ENCODE measurements at places on chromosomes 1 and 21. TPM values are rescaled to one million over a fixed set of nuclear protein-coding genes. Genes with fewer than 3 reads are reported as not detected.
A peak's percentile ranks its signal among the peaks of the same experiment; 100 is the strongest.

GRCh38 chr1:30318413-30318812 lies 405.0 kb downstream of the MATN1 start:
- no peak for DNase-seq

DNA sequence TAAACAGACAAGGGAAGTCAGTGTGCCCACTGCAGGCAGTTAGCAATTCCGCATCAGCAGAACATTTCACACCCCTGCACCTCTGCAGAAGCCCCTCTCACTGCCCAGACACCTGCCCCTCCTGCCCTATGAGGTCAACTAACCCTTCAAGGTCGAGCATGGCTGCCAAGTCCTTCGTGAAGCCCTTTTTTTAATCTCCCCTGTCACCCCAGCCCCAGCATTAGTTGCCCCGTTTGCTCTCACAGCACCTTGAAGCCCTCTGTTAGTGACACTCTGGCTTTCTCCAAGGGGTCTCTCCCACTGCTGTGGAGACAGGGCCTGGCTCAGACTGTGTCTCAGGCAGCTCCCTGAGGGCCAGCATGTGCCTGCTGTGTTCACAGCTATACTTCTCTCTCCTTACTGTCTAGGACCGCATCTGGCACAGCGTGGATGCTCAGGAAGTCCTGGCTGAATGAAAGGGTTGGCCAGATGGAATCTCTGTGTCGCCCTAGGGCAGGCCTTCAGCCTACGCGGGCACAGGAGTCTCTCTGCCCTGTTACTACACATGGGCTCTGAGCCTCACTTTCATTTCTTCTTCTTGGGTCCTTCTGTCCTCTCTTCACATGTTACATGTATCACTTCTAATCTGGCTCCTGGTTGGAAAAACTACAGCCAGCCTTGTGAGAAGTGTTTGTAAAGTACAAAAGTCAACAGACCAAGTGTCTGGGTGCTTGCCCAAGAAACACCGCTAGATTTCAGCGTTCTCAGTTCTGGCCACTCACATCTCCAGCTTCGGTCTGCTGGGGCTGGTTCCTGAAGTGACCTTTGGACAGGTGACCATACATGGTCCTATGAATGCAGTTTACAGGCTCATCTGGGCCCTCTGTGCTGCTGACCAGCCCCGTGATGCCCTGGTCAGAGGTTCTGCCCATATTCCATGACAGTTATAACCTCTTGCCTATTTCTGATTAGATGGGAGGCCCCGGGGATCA lies 19.7 kb downstream of the SLC2A1 start:
- DNase-seq, result no peak

- no peak for DNase-seq
Measured at GRCh38 chr1:20058531-20058930, 11.5 kb upstream of the PLA2G5 start.

- no peak for DNase-seq
Measured at GRCh38 chr1:49416758-49417157, 607.0 kb downstream of the AGBL4 start.

DNA sequence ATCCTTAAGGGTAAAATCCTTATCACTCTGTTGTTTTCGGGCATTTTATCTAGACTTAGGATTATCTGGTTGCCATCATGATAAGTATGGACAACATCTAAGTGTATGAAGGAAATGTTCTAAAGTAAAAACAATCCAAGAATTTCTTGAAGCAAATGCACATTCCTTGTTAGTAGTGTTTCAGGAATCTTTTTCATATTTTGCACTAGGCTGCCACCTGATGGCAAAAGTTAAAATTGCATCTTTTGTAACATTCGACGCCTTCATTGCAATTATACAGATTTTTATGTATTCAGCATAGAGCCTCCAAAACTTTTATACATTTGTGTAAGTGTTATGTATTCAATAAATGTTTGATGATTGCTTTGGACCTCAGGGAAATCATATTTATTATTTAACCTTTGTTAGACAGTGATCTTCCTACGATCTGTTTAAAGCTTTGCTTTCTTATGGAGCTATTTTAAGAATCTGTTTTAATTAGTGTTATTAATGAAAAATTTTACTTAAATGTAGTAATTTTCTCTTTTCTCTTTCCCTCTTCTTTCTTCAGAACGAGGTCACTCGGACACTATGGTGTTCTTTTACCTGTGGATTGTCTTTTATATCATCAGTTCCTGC lies 49.4 kb upstream of the KIAA1614 start:
- peak; percentile 63 for DNase-seq

- DNase-seq, result no peak
Measured at GRCh38 chr1:207069858-207070506, 16.9 kb downstream of the PFKFB2 start.

- DNase-seq, result no peak
Measured at GRCh38 chr1:4375812-4376211, 278.6 kb upstream of the AJAP1 start.

GRCh38 chr1:221837896-221838295 lies 96.0 kb upstream of the DUSP10 start:
- no peak for DNase-seq

- no peak for DNase-seq
Measured at GRCh38 chr1:149997585-149998262, 12.8 kb downstream of the OTUD7B start.

DNA sequence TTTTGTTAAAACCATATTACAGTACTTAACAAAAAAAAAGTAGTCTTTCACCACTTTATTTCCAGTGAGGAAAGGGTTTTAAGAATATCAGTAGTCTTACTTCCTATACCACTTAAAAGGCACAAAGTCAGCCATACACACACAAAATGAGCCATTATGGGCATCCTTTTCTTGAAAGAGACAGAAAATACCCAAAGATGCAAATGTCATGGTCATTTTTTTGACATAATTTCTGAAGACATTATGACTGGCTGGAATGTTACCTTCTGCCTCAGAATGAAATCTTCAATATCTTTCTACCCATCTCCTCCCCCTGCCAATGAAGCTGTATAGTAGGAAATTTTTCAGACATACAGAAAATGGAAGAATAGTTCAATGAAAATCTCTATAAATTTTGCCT lies 237.7 kb downstream of the SLC45A1 start:
- DNase-seq, result no peak

- no peak for DNase-seq
Measured at GRCh38 chr1:184513966-184514365, 127.1 kb downstream of the C1orf21 start.

- no peak for DNase-seq
Measured at GRCh38 chr1:217274416-217274815, 356.5 kb downstream of the GPATCH2 start.

GRCh38 chr1:212442408-212442807 lies 9.7 kb downstream of the NENF start:
- DNase-seq, result no peak

GRCh38 chr1:15758343-15758931 lies at the start of gene FBLIM1:
FBLIM1 (plus strand) TSS chr1:15758795; CDS start chr1:15764984, 6,189 bp downstream.
- DNase-seq, result no peak

DNA sequence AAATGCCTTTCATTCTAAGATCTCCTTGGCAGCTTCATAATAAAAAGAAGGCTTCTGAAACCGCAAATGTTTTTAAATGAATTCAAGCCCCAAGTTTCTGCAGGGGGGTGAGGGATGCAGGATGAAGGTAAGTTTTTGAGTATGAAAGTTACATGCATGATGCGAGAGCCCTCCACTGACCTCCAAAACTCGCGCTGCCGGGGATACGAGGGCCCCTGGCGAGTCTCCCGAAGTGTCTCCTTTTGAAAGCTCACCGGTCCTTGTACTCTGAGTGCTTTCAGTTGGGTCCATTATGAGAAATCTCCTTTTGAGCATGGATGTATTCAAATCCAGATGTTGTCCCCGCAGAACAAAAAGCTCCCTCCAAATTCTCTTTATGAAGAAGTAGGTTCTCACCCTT lies 18.9 kb upstream of the ZC3H12A start:
- DNase-seq, result no peak

- DNase-seq, result no peak
Measured at GRCh38 chr1:69702085-69702484, 134.4 kb downstream of the LRRC7 start.

GRCh38 chr1:175077356-175078030 lies 9.9 kb downstream of the TNN start:
- DNase-seq, result no peak

DNA sequence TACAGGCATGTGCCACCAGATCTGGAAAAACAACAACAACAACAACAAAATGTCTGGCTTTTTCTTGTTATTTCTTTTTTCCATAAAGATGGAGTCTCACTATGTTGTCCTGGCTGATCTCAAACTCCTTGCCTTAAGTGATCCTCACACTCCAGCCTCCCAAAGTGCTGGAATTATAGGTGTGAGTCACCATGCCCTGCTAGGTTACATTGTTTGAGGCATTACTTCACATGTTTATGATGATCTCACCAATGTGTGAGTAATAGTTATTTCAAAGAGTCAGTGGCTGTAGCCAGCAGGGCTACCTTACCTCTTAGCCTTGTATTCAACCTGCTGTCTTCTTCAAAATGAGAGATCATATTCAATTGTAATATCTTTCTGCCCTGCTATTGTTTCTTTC lies 445.7 kb downstream of the AMY1C start:
- no peak for DNase-seq

DNA sequence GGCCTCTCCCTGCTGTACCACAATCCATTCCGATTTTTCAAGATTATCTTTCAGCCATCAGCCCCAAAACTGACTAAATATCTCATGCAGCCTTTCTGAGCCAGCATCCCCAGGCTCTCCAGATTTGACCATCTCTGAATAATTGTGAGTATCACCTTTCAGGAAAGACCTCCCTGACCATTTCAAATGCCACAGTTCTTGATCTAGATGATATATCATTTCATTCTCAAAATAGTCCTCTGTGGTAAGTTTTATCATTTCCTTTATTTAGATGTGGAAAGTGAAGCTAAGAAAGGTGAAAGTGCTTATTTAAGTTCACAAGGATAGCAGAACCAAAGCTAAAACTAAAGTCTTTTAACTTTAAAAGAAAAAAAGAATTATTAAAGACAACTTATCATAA lies 244.0 kb downstream of the PLPP3 start:
- DNase-seq, result no peak

- no peak for DNase-seq
Measured at GRCh38 chr1:90313778-90314177, 318.9 kb downstream of the ZNF326 start.

DNA sequence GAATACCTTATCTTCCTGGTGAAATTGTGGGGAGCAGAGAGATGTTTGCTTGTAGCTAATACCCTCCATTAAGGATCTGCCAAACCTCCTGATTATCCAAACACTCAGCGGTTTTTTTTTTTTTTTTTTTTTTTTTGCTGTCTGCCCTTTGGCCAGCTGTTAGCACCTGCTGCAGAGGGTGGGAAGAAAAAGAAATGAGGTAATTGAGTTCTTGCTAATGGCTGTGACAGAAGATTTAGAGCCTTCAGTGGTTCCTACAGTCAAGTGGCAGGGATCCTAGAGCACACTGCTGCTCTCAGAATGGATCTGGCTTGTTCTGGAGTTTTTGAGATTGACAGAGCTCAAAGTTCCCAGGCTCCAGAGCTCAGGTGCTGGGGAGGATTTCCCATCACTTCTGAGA lies 342.5 kb downstream of the DISC1 start:
- DNase-seq, result no peak

GRCh38 chr1:38360807-38361206 lies 314.2 kb upstream of the POU3F1 start:
- no peak for DNase-seq

DNA sequence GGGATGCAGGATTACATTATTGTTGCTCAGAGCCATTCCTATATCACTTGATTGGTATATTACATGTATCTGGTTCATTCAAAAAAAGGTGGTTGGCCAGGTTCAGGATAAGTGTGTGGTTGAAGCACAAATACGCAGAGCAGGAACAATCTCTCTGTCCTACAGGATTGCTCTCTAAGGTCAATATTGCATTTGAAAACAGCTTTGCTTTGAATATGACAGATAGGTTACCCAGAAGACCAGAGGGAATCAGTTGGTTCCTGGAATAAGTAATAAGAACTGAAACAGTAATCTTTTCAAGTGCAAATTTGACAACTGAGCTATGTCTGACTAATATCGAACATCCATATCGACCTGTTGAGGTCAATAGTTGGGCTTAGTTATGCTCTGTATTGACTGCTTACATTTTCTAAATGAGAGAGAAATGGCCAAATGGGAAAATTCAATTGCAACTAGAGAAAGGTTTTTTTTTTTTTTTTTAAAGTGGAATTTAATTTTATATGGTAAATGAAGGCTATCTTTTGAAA lies 176.8 kb downstream of the ATP6V1G3 start:
- DNase-seq, result no peak

DNA sequence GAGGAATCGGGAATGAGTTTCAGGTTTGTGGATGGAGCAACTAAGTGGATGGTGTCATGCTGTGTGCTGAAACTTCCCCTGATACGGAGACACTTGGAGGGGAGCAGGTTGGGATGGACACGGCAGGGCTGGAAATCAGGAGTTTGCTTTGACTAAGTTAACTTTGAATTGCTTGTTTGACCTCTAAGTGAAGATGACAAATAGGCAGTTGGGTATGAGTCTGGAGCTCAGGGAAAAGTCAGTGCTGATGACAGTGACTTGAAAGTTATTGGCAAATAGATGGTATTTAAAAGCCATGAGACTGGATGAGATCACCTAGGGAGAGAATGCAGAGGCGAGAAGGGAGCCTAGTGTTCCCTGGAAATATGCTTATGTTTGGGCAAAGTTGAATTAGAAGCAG lies 12.8 kb upstream of the ZSCAN20 start:
- no peak for DNase-seq

GRCh38 chr1:197247465-197247864 lies 20.6 kb upstream of the CRB1 start:
- DNase-seq, result no peak

GRCh38 chr21:21612466-21612865 lies 614.3 kb downstream of the NCAM2 start:
- peak; percentile 14 for DNase-seq

DNA sequence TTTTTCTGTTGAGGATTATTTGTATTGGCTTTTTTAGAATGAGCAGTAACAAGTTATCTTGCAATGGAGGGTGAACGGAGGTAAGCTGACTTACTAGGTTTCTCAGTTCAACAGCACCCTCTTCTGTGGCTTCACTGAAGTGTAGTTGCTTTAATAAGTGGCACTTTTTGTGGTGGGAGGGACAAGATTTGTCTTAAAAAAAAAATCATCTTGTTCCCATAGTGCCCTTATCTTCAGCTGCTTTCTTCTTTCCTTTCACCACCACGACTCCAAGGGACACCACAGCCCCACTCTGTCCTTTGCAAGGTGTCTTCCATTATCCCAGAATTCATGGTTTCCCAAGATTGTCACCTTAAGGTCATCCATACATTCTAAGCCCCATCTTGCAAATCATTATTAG lies 92.9 kb downstream of the PIGK start:
- DNase-seq, result peak; percentile 34

GRCh38 chr1:55993646-55994318 lies 585.6 kb downstream of the PLPP3 start:
- no peak for DNase-seq

- no peak for DNase-seq
Measured at GRCh38 chr1:109490029-109490933, 3.6 kb upstream of the CYB561D1 start.

The SLC45A3 gene
- total RNA-seq, result 11.6 TPM

The HPCA gene
- total RNA-seq, result not detected

The KRTAP11-1 gene
- not detected for total RNA-seq

The TSTD1 gene
- 0.82 TPM for total RNA-seq

The DNAJC28 gene
- 1.8 TPM for total RNA-seq

The WNT9A gene
- 3.7 TPM for total RNA-seq

The NCF2 gene
- total RNA-seq, result 7.7 TPM

The SIM2 gene
- total RNA-seq, result 1.7 TPM
